ENCODE measurements at places on chromosomes 11 and 22.

DNA sequence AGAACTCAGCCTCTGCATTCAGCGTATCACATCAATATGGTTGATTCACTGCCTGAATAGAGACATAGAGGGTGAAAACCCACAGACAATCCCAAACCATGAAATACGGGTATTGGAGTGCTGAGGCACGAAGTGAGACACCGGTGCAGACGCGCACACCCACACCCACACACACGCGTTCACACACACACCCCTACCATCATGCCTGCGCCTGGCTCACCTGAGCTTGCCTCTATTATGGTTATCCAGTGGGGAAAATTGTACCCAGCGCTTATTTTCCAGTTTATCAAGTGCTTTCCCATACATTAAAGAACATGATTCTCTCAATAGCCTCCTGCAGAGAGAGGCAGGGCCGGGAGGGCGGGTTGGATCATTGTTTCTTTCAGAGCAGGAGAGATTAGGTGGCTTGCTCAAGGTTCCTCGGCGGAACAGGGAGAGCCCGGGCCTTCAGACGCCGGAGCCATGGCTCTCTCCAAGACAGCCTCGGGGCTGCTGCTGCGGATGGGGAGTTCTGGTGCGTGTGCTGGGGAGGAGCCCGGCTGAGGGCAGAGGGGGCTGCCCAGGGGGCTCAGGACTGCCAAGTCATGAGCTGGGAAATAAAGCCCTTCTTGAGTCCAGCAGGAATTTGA lies 78.9 kb upstream of the THY1 start:
- DNase-seq, result peak; percentile 43

- no peak for DNase-seq
Measured at GRCh38 chr11:100774859-100775258, 87.8 kb downstream of the ARHGAP42 start.

- no peak for DNase-seq
Measured at GRCh38 chr11:46304605-46305179, 27.2 kb downstream of the CREB3L1 start.

- DNase-seq, result peak; percentile 18
Measured at GRCh38 chr11:113468726-113469345, 6.4 kb downstream of the DRD2 start.

DNA sequence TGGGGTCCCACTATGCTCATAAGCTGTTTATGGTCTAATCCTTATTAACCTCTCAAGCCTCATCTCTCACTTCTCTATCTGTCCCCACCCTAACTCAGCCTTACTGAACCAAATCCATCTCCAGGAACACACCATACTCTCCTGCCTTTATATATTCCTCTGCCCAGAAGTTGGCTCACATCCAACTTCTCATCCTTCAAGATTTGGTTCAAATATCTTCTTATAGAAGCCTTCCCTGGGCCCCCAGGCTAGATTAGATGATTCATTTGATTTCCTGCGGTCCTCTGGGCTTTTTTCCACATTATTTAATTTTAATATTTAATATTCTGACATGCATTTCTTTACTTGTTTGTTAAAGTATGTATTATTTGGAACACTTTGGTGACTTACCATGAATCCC lies 23.2 kb downstream of the MEI1 start:
- no peak for DNase-seq

DNA sequence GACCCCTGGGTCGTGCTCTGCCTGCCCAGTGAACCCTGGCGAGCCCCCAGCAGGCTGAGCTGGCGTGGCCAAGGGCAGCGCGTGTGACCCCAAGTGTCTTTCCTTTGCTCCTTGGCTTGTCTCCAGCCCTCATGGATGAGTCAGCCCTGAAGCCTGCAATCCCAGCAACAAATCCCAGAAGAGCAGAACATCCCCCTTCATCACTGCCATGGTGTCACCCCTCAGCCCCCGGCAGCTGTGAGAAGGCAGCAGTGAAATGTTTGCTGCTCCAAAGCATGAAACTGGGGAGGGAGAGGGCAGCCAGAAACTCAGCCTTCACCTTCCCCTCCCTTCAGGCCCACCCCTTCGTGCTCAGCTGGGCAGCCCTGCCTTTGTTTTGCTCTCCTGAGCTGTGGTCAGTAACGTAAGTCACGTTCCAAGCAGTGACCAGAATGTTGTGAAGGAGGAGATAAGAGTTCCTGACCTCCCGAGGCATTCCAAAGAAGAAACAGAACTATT lies 29.8 kb downstream of the ADAMTS15 start:
- DNase-seq, result no peak

GRCh38 chr11:121587182-121587581 lies 134.4 kb upstream of the SORL1-AS1 start:
- DNase-seq, result no peak

DNA sequence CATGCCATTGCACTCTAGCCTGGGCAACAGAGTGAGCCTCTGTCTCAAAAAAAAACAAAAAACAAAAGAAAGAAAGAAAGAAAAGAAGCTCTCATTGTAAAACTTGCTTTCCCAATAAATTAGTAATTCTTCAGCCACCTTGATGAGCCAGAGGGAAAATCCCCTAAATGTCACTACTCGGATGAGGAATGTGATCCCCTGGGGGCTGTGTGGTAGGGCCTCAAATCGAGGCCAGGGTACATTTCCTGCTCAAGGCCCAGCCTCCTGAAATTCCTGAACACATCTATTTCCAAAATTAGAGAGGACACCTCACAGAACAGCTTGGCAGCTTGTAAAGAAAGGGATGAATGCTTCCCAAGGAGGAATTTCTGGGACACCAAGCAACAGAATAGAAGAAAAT lies 147.1 kb upstream of the SESN3 start:
- DNase-seq, result no peak

- no peak for DNase-seq
Measured at GRCh38 chr11:79229047-79229446, 211.8 kb downstream of the TENM4 start.

DNA sequence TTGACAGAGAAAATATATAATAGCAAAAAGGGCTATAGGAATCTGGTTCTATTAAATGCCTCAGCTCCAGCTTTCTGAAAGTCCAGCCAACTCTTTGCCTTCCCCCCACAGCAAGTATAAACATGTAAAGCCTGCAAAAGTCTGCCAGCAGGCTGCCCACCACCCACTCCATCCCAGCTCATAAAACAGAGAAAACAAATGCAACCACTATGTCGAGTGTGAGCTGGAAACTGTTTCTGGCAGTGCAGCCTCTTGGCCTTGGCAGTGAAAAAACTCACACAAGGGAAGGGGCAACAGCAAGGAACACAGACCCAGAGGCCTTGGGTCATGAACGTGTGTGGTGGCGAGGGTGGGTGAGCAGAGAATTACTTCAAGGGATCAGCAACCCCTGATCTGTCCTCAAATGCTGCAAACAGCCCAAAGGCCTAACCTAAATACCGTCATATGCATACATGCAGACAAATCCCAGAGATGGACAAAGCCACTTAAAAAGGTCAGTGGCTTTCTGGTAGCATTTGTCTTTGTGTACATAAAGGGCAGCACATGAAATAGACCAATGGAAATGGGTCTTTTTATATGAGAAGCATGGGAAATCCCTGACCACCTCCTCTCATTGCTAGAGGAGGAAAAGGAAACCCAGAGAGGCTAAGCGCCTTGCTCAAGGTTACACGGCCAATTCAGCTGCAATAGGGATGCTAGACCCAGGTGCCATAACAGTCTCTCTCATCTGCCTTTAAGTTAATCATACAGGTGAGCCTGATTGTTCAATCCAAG lies 74.8 kb downstream of the NAT10 start:
- no peak for DNase-seq

DNA sequence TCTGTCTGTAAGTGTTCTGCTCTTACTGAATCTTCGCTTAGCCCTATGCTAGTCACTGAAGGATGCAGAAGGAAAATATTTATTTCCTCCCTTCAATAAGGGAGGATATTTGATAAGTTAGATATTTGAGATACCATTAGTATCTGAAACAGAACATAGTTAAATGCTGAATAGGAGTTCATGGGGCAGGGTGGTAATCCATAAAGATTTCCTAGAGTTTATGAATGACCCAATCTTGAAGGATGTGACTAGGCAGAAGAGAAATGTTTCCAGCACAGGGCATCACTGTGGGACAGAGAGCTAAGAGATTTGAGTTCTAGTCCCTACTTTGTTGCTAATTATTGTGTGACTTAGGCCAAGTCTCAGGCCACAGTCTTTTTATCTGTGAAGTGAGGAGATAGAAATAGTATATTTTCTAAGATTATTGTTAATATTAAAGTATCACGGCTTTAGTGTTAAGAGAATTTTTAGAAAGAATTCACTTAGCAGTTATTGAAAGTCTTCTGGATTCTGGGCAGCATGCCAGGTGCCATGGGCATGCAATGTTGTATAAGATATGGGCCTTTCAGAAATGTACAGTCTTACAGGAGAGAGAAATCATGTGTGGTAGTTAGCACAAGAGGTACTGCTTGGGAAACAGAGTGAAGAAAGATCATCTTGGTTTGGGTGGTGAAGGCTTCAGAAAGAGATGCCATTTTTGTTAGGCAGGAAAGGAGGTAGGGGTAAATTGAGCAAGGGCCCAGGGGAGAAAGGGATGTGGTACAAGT lies 24.0 kb downstream of the SWAP70 start:
- DNase-seq, result no peak

DNA sequence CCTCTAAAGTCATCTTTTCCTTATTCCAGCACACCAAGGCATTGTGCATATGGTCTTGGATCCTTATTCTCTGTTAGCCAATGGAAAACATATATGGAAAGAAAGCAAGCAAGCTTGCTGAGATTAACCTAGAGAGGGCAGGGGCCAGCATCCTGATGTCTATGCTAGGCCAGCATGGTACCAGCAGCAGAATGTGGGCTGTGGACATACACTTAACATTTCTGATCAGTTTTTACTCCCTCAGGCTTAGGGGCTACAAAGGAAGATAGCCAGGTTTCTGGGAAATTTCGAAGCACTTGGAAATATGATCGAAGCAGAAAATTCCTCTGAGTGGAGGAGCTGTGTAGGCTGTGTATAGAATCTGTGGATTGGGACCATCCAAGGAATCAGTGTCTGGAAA lies 67.0 kb downstream of the ST3GAL4 start:
- no peak for DNase-seq

DNA sequence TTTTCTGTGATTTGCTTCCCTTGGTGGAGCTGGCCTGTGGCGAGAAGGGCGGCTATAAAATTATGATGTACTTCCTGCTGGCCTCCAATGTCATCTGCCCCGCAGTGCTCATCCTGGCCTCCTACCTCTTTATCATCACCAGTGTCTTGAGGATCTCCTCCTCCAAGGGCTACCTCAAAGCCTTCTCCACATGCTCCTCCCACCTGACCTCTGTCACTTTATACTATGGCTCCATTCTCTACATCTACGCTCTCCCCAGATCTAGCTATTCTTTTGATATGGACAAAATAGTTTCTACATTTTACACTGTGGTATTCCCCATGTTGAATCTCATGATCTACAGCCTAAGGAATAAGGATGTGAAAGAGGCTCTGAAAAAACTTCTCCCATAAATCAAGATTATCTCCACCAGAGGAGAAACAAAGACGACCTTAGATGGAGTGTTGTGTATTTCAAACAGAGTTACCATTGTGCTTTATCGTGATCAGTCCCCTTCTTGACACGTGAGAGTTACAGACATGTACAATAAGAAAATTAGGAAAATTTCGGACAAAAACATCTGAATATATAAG lies 2.1 kb downstream of the OR9G1 start:
- no peak for DNase-seq

DNA sequence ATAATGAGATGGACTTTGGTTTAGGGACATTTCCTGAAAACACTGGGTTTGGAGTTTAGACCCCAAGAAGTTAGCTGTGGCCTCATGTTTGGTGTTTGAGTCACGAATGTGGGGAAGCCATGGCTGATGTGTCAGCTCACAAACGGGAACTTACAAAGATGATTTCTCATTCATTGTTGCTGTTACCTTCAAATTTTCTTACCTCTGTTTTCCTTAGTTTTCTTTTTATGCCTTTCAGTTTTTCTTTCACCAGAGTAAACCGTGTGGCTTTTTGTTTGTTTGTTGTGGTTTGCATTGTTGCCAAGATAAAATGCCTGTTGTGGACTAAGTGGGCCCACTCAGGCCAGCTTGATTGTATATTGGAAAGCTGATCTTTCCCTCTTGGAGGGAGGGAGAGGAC lies 89.1 kb downstream of the SWAP70 start:
- no peak for DNase-seq

DNA sequence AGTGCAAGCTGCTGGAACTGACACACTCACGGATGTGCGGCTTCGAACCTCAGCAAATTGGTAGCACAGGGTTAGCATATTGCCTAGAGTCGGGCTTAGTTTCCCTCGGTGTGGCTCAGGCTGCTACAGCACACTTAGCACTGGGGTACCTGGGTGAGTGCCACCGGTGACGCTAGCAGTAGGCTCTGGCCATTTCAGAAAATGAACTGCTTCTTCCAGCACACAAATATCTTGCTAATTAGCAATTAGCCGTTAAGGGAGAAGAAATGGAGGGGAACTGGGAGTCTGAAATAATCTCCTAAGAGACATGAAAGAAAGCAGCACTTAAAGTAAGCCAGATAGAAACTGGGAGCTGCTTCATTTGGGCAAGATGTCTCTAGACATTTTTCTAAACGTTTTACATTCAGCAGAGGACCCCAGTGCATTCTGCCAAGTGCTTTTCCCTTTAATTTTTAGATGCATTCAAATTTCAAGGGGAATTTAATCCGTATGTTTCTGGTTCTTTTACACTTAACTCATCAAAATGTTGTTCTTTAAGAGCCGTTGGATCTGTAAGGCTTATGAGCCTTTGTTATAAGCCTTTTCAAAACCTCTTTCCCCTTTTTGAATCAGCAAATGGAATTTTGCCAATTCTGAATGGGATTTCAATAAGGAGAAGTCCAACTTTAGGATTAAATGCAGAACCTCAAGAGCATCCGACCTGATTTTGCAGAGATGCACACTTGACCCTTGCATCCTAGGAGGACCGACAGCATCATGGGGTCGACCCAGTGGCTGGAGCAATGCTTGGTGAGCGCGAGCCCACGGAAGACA lies 708.1 kb downstream of the NTM start:
- DNase-seq, result no peak

- no peak for DNase-seq
Measured at GRCh38 chr11:30423886-30424285, 101.0 kb downstream of the ARL14EP start.

DNA sequence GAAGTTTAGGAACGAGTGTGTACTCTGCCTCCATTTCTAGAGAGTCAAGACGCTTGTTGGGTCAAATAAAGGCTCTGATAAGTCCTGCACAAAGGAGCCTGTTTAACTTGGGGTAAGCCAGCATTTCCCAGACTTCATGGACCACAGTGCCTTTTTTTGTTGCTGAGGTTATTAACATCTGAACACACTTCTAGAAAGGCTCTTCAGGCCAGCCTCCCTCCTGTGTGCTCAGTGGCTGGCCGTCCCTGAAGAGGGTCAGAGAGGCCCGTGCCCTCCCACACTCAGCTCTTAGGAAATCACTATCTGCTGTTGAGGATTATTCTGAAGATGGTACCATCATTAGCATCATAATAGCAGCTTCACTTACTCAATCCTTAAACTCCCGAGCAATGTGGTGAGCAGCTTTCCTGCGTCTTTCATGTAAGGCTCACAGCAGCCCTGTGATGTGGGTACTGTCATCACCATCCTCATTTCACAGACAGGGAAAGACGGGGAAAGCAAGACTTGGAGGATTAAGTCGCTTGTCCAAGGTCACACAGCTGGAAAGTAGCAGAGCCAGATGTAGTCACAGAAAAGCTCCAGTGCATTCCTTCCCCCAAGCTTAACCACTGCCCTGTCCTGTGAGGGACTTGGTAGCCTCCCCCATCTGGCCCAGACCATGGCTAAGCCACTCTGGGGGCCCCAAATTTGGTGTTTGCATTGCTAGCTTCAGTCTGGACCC lies 71.3 kb downstream of the TSPAN18 start:
- DNase-seq, result peak; percentile 86

GRCh38 chr11:14577835-14578529 lies 57.8 kb upstream of the PSMA1 start:
- no peak for DNase-seq

- DNase-seq, result peak; percentile 97
Measured at GRCh38 chr11:118689852-118690552, 10.6 kb upstream of the TREH start.

- DNase-seq, result no peak
Measured at GRCh38 chr22:31646186-31647019, 15.6 kb downstream of the PISD start.
